Kidney tubule cell (primary cell): ENCODE measurements at places on chromosomes 5 and 9.
A peak's percentile ranks its signal among the peaks of the same experiment; 100 is the strongest.

DNA sequence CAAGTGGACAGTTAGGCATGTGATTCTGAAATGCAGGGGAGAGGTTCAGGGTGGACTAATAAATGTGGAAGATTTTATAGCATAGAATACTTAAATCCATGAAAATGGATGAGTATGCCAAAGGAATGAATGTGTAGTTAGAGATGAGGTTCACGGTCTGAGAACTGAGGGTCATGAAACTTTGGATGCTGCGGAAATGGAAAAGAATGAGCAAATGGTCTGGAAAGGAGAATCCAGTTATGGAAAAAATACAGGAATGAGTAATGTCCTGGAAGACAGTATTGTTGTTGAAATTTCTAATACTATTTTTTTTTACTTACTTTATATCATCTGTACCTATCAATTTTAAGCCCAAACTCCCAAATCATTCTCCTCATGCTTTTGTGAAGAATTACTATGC lies 2369.4 kb downstream of the MAT2B start:
- DNase-seq = no peak

GRCh38 chr5:74810915-74811314 lies 43.9 kb downstream of the NSA2 start:
- DNase-seq = peak; percentile 58

GRCh38 chr9:109166771-109167601 lies at the start of gene FRRS1L:
FRRS1L (minus strand) TSS chr9:109167249; CDS start chr9:109167138, 111 bp downstream.
- no peak for DNase-seq

- no peak for DNase-seq
Measured at GRCh38 chr9:35599763-35600604, 5.1 kb upstream of the TESK1 start.

- peak; percentile 77 for DNase-seq
Measured at GRCh38 chr9:526904-527591, 312.4 kb downstream of the DOCK8 start.

- no peak for DNase-seq
Measured at GRCh38 chr5:176144508-176144907, 93.7 kb upstream of the SIMC1 start.

GRCh38 chr5:169074839-169075238 lies 226.1 kb downstream of the SLIT3 start:
- DNase-seq = no peak
